CD4-positive, alpha-beta T cell treated with Interleukin-4 for 1 hour (primary cell): ENCODE measurements at places on chromosomes 5 and 9.

- DNase-seq: peak; percentile 50
Observed at GRCh38 chr9:104866191-104866590, 61.8 kb downstream of the ABCA1 start.

- DNase-seq: peak; percentile 56
Observed at GRCh38 chr5:74326571-74327338, 313.8 kb downstream of the ENC1 start.

GRCh38 chr9:112315331-112316257 lies 17.8 kb downstream of the PTBP3 start:
- no peak for DNase-seq

DNA sequence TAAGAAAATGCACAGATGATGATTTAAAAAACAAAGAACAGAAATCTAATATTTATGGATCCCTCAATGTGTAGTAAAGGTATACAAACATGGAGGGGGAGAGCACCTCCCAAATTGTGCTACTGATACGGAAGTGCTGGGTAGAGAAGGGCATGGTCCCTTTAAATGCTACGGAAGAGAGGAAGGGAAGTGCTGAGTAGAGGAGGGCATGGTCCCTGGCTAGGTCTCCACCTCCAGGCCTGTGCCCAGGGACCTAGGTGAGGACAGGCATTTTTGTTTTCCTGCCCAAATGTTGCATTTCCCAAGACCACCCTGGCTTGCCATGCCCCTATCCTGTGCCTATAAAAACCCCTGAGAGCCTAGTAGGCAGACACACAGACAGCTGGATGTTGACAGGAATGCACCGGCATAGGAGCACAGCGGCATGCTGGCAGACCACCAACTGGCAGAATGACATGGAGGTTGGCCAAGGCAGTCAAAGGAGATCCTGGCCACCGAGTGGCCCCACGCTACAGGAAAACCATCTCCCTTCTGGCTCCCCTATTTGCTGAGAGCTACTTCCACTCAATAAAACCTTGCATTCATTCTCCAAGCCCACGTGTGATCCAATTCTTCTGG lies 62.1 kb upstream of the SPDL1 start:
- DNase-seq: no peak

DNA sequence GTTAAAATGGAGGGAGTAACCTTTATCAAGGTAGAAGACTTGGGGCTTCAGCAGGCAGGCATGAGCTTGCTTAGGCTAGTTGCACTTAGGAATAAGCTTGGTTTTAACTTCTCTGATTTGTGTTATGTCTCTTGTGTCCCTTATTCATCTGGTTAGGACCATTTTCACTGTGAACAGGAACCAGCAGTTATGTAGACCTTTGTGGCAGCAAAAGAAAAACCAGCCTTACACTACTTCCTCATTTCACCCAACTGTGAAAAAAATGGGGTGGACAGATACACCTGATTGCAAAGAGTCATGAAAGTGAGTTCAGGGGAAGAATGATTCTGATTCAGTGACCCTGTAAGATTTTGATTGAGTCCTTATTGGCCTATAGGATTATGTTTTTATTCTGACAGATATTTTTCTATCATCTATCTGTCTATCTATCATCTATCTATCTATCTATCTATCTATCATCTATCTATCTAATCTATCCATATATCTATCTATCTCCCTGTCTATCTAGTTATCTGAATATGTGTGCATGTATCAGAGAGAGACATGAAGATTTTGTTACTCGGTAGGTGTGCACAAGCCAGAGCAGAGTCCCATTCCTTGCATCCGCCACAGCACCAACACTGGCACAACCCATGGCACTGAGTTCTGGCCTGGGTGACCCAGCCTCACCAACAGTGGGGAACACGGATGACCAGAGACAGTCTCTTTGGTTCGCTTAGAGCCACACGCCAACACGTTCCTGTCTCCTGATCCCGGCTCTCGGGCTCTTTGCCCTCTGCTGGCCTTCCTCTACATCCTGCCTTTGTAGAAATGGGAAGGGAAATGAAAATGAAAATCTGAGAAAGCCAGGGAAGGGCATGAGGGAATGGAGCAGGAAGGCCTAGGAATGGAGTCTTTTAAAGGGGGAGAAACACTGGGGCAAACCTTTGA lies 1.3 kb upstream of the ZNF366 start:
- no peak for DNase-seq

GRCh38 chr9:124960409-124960752 lies 19.5 kb upstream of the GOLGA1 start:
- no peak for DNase-seq

- DNase-seq: peak; percentile 25
Observed at GRCh38 chr9:72592502-72593403, 71.3 kb downstream of the TMC1 start.

DNA sequence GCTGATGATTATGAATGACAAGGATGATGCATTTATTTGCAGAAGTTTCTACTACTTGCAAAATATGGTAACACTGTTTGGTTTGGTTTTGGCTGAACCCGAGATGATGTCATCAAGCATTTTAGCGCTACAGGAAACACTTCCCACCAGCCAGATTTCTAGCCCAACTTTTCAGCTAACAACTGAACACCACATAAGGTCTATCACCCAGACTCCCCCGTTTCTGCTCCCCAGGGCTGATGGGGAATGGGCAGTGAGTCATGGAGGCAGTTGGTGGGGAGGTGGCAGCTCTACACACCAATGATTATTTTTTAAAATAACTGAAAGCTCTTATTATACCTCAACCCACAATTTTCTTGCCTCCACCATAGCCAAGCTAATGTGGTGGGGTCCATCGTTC lies 302.9 kb downstream of the CEMIP2 start:
- no peak for DNase-seq
